ENCODE measurements at places on chromosomes 4 and X.

GRCh38 chr4:109157696-109158095 is 144.8 kb downstream of the COL25A1 start:
- DNase-seq: peak; percentile 10
- H3K27me3 ChIP-seq: no peaks in the 10 kb centered on the region
- no peak overlapping the region for H3K27ac ChIP-seq
- H3K4me3 ChIP-seq: no peak overlapping the region

DNA sequence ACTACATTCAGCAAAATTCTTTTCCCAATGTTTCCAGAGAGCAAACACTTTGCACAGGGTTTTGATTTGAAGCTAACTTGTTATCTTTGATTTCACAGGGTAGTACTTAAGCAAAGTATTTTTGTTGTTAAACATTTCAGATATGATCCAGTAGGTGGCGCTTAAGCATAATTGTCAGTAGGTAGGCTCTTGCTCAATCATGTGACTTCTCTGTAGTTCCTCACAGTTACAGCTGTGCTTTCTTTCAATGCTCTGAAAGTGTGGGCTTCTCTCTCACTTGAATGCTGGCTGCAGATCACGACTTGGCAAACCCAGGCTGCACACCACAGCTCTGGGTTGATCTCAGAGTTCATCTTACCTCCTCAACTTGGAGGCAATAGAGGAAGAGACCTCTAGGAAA is 1016.5 kb downstream of the SH3BGRL start:
- H3K4me1 ChIP-seq: no peaks in the 10 kb centered on the region
- H3K27me3 ChIP-seq: no peaks in the 10 kb centered on the region
- DNase-seq: peak; percentile 44
- H3K27ac ChIP-seq: no peak overlapping the region
- H3K4me3 ChIP-seq: no peak overlapping the region

- H3K36me3 ChIP-seq: no peaks in the 10 kb centered on the region
- DNase-seq: no peak
- no peak overlapping the region for H3K4me3 ChIP-seq
- no peak overlapping the region for H3K27ac ChIP-seq
- H3K4me1 ChIP-seq: no peaks in the 10 kb centered on the region
- no peaks in the 10 kb centered on the region for H3K27me3 ChIP-seq
Measured at GRCh38 chr4:82223715-82224114, 150.1 kb downstream of the HNRNPD start.

DNA sequence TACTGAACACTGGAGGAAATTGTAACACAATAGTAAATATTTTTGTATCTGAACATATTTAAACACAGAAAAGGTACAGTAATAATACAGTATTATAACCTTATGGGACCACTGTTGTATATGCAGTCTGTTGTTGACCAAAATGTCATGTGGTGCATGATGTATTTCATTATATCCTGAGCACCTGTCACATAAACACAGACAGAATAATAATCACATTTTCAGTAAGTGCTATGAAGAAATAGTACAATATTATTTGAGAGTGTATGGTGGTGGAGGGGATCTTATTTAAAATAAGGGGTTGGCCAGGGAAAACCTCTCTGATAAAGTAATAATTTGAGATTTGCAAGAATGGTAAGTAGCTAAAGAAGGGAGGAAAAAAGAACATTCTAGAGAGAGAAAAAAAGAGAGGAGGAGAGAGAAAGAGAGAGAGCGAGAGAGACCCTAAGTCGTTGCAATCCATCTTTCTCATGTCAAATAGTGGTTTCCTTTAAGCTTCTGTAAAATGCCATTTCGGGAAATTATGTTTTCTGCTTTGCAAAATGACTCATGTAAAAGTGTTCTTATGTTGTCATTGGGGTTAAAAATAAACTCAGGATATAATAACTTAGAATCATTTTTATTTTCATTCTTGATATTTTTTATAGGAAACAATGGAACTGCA is 19.3 kb upstream of the CLNK start:
- DNase-seq: no peak
- no peaks in the 10 kb centered on the region for H3K27me3 ChIP-seq
- H3K27ac ChIP-seq: no peak overlapping the region
- no peaks in the 10 kb centered on the region for H3K36me3 ChIP-seq
- H3K4me1 ChIP-seq: no peaks in the 10 kb centered on the region
- H3K4me3 ChIP-seq: no peak overlapping the region

- no peaks in the 10 kb centered on the region for H3K4me1 ChIP-seq
- H3K27me3 ChIP-seq: no peaks in the 10 kb centered on the region
- no peak for DNase-seq
- no peak overlapping the region for H3K4me3 ChIP-seq
Measured at GRCh38 chrX:27815209-27815608, 7.4 kb downstream of the MAGEB10 start.

- no peaks in the 10 kb centered on the region for H3K4me1 ChIP-seq
- H3K27me3 ChIP-seq: no peaks in the 10 kb centered on the region
- H3K27ac ChIP-seq: no peak overlapping the region
- H3K4me3 ChIP-seq: no peak overlapping the region
- no peak for DNase-seq
- H3K36me3 ChIP-seq: no peaks in the 10 kb centered on the region
Measured at GRCh38 chr4:168765726-168766125, 244.3 kb downstream of the CBR4 start.

All from neural progenitor cell (in vitro differentiated cells).